Stimulated activated CD8-positive, alpha-beta memory T cell treated with anti-CD3 and anti-CD28 coated beads, Interleukin-12 subunit alpha, Interleukin-12 subunit beta, amount 100 ng/mL, for 1 hour (primary cell): ENCODE measurements at places on chromosomes 13 and 19.

GRCh38 chr19:46198756-46199155 lies 30.8 kb upstream of the IGFL1 start:
- no peak for DNase-seq

- DNase-seq, result no peak
These were observed 24.1 kb downstream of the ADGRL1 start for GRCh38 chr19:14181906-14182305.

DNA sequence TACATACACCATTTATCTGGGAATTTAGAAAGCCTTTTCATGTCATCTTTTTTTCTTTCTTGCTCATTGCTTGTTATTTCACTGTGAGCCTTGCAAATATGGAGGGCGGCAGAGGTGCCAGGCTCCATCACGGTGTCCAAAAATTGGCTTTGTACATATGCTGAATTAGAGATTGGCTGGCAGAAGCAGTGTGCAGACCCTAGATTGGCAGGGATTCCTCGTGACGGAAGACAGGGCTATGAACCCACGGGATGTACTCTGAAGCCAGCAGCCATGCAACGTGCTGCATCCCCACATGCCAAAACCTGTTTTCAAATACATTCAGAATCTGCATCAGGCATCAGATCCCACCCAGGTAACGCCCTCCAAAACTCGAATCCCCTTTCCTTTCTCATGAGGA lies 142.8 kb downstream of the ZIC5 start:
- no peak for DNase-seq

- no peak for DNase-seq
These were observed 480.7 kb downstream of the MYO16 start for GRCh38 chr13:109110159-109110558.

DNA sequence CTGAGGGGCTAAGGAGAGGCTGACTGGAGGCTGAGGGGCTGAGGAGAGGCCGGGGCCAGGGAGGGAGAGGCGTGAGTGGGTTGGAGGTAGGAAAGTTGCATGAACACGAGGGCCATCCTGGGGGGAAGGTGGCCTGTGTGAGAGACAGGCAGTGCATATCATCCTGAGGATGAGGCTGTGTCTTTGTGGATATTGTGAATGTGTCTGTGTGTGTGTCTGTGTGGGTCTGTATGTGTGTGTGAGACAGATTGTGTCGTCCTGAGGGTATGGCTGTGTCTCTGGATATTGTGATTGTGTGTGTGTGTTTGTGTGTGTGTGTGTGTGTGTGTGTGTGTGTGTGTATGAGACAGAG lies 422 bp downstream of the ZNF71 start:
- DNase-seq, result no peak

- DNase-seq, result no peak
These were observed 9.2 kb upstream of the DNAJC15 start for GRCh38 chr13:43014162-43014561.

GRCh38 chr19:46284635-46285034 lies 12.2 kb upstream of the HIF3A start:
- no peak for DNase-seq

DNA sequence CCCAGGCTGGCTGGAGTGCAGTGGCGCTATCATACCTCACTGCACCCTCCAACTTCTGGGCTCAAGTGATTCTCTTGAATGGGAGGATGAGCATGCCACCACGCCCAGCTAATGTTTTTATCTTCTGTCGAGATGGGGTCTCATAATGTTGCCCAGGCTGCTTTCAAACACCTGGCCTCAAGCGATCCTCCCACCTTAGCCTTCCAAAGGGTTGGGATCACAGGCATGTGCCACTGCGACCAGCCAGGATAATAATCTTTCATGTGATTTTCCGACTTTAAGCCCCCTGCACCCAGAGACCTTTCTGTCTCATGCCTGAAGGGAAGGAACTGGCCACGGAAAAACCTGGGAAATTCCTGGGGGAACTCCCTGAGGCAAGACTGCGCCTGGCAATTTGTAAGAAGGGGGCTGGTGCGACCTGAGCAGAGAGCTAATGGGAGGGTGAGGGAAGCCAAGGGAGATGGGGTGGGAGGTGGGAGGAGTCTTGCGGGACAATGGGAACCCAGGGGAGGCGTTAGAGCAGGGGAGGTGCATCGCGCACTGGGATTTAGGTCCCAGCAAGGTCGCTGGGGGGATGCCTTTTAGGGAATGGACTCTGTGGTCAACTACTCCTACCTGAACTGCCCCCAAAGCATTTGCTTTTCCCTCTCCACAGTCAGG lies 1.2 kb upstream of the CCDC124 start:
- DNase-seq, result no peak
